CD4-positive, alpha-beta T cell treated with Interleukin-17A for 4 hours (primary cell): ENCODE measurements at places on chromosomes 3 and 15.

GRCh38 chr3:106097817-106098435, 229.1 kb upstream of the CBLB start:
- no peak for DNase-seq

DNA sequence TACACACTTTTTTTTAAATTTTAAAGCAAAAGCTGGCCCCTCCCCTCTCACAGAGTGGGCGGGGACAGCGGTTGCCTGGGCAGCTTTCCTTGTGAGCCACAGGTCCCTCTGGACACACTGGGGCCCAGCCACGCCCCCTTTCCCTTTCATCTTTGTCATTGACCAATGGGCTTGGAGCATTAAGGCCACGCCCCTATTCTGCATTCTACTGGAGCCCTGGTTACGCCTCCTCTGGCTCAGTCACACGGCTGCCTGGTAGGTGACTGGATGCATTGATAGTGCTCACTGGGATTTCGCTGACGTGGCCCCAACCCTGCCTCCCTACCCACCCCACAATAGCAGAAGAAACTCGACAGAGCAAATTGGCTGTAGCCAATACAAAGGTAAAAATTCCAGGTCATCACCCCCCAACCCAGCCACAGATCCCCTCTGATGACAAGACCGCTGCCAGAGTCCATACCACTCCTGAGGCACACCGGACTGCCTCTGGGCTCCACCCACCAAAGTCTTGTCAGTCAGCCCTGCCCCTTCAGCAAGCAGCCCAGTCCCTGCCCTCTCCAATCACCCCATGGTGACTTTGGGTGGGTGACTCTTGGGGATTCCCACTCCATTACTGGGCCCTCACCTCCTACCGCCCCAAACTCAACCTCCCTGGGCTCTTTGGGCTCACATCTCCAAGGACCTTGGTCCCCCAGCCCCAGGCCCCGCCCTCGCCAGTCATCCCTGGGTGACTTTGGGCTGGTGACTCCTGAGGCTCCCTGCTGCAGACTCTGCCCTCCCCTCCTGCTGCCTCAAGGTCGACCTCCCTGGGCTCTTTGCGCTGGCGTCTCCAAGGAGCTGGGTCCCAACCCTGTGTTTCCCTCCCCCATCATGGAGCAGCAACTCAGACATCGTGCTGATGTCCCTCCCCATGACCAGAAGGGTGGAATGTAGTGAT, 112.2 kb upstream of the FAN1 start:
- no peak for DNase-seq

DNA sequence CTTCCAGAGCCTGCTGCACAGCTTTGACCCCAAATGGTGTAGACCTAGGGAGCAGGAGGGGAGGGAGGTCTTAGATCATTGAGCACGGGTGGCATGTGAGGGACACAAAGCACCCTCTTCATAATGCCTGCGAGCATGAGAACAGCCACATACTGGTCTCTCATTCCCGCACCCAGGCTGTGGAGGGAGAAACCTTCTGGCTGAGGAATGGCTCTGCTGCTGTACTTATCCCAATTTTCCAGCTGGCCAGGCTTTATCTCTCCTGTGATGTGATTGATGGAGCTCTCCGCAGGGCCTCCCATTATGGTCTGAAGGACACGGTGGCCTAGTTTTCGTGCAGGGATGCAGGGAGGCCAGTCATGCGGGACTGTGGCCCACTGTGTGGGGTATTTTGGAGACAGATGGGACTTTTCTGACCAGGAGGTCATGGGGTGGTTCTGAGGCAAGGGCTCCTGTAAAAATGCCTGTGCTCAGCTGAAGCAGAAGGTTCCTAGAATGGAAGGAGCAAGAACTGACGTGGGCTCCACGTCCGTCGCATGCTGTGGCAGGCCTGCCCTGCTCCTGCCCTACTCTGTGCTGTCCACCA, 251.5 kb downstream of the PLCL2 start:
- no peak for DNase-seq

GRCh38 chr15:69074001-69074842, 59.7 kb downstream of the NOX5 start:
- DNase-seq: no peak

DNA sequence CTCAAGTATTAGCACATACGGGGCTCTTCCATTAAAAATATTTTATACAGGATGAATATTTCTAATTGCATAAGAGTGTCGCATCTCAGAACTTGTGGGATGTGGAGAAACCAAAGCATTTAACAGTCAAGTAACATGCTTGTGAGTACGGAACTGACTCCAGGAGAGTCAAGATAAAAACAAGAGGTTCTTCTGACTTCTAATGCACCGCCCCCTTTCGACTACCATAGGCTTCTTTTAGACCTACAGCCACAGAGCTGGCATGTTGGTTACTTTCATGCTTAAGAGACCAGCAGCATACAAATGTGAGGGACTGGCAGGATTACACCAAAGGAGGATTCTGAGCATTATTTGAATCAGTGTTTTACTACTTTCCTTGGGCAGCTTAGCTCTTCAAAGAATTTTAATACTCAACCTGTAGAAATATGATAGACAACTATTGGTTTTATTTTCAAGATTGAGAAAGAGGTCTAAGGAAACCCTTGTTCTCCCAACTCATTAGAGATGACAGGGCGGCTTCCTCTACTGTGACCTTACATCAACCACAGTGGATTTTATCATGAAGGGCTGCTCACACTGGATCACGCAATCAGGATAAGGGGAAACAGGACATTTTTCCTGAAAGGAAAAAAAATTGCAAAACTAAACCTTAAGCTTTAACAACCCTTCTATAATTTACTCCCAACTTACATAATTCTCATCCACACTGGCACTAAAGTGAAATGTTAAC, 14.0 kb downstream of the ETV5 start:
- DNase-seq: no peak

DNA sequence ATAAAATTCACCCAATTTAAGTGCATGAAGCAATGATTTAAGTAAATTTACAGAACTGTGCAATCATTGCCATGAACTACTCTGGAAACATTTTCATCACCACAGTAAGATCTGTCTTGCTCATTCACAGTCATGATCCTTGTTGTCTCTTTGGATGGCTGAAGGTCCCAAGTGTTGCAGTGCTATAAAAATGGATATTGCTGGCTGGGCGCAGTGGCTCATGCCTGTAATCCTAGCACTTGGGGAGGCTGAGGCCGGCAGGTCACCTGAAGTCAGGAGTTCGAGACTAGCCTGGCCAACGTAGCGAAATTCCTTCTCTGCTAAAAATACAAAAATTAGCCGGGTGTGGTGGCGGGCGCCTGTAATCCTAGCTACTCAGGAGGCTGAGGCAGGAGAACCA, 17.0 kb downstream of the SNRPN start:
- DNase-seq: no peak

DNA sequence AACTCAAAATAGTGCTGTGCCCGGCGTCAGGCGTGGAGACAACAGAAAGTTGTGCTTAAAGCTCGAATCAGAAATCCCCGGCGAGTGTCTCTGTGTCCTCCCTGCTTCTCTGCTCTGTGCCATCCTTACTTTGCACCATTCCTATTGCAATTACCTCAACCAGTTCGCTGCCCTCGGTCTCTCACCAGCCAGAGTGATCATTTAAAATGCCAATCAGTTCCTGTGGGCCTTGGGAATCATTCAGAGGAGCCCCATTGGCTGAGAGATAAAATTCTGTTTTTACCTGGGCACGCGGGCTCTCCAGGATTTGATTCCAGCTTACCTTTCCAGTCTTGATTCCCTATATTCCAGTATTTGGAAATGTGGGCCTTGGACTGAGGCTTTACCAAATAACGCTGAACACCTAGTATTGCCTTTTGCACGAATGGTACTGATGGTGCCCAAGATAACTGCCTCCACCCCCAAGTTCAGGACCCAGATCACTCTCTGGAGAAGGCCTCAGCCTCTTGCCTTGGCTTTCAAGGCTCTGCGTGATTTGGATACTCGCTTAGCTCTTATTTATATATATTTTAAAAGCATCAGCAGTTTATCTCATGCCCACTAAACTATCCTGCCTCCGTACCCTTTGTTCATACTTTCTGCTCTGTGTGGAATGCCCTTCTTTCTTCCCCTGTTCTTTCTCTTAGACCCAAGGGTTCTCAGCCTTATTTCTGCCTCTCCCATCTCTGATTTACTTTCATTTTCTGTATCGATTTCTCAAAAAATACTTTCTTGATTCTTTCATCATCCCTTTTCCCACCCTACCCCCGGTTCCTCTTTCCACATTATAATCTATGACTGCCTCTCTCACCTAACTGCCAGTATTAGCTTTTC, 863 bp downstream of the PSMA4 start:
- DNase-seq: no peak

- no peak for DNase-seq
Measured at GRCh38 chr3:87225659-87226058, 1.4 kb upstream of the CHMP2B start.

DNA sequence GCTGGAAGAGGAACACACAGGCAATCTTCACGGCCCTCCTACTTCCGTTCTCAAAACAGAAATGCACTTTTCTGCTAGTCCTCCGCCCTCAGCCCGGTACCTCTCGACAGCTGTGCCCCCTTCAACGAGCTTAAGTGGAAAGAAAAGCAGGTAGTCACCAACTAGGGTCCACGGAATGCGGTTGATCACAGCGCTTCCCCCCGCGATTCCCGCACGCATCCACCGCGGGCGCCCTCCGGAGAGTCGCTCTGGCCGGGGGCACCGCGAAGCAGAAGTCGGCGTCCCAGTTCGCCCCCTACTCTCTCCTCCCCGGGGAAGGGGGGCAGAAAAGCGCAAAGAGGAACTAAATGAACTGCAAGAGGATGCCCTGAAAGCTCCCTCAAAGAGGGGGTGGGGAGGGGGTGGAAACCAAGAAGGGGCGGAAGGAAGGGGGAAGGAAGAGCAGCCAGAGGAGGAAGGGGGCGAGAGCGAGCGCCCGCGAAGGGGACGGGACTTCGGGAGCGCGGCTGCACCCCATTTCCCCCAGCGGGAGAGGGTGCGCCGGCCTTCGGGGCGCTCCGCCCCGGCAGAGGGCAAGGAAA, 738 bp downstream of the ACAP2 start:
- DNase-seq: peak; percentile 66

DNA sequence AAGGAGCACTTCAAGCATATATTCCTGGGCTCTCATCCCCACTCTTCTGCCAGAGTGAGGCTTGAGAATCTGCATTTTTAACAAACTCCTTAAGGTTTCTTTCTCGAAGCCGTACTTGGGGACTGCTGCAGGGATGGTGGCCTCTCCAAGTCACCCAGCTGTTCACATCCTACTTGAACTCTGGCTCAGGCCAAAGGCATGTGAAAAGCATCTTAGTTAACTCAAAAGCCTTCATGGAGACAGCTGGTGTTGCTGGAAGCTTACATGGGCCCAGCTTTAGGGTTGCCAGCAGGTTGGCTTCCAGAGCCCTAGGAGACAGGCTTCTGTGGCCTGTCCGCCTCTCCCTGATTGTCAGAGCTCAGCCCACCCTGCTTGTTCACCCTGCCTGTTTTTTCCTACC, 139.2 kb downstream of the THSD4 start:
- no peak for DNase-seq

GRCh38 chr15:63481105-63481810, 23.1 kb upstream of the USP3 start:
- DNase-seq: peak; percentile 63
